NCI-H226 (cell line): ENCODE measurements at places on chromosomes 2 and 18.

GRCh38 chr2:156625360-156626170 lies 189.4 kb downstream of the GPD2 start:
- DNase-seq: peak; percentile 3

DNA sequence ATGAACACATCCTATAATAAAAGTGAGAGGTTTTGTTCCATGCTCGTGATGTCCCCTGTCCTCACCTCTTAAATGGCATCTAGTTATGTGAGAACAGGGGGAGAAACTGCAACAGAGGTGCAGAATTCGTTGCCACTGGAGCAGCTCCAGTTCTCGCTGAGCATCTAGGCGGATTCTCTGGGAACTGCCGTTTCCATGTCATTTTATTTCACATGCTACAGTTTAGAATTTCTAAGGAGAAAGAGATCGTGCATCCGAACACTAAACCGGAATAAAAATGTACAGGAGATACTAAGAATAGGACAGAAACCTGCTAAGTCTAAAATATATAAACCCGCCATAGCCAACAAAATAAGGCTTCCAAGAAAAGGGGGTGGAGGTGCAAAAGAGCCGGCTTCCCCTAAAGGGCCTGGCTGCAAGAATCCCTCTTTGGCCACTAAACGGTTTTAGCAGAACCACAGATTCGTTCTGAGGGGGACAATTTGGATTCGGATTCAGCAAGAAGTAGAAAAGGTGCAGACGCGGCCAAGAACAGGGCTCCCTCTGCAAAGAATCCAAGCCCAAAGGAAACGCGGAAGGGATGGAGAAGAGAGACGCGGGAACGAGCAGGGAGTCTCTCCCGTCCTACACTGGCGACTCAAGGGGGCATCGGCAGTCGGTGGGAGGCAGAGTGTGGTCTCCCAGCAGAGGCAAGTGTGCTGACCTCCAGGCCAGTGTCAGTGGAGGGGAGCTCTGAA lies 1.3 kb downstream of the TMEM163 start:
- DNase-seq: no peak

DNA sequence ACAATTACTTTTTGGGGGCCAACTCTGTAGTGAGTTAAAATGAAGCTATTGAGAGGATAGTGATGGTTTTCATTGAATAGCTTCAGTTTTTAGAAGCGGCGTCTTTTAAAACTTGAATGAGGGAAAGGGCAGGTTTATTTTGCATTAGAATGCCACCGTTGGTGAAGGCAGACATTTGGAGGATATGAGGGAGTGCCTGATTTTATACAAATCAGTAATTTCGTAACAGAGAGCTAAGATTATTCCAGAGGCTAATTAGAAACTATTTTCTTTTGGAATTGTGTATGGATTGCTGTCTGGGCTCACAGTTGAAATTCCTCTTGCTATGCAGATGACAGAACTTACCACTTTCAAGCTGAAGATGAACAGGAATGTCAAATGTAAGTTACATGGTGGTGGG lies 67.6 kb downstream of the ITGB1BP1 start:
- no peak for DNase-seq

- DNase-seq: no peak
Measured at GRCh38 chr2:119657466-119658145, 21.4 kb upstream of the TMEM177 start.

- peak; percentile 0 for DNase-seq
Measured at GRCh38 chr2:73992036-73992435, 7.3 kb downstream of the TET3 start.

- DNase-seq: no peak
Measured at GRCh38 chr2:112699984-112700667, 20.7 kb upstream of the NT5DC4 start.

- DNase-seq: no peak
Measured at GRCh38 chr2:6454286-6454990, 411.3 kb downstream of the CMPK2 start.

GRCh38 chr2:65227456-65228262 lies at the start of gene ACTR2:
TSS of gene ACTR2 (plus strand) at chr2:65227831. CDS start at chr2:65227910, 79 bp downstream.
- peak; percentile 94 for DNase-seq

DNA sequence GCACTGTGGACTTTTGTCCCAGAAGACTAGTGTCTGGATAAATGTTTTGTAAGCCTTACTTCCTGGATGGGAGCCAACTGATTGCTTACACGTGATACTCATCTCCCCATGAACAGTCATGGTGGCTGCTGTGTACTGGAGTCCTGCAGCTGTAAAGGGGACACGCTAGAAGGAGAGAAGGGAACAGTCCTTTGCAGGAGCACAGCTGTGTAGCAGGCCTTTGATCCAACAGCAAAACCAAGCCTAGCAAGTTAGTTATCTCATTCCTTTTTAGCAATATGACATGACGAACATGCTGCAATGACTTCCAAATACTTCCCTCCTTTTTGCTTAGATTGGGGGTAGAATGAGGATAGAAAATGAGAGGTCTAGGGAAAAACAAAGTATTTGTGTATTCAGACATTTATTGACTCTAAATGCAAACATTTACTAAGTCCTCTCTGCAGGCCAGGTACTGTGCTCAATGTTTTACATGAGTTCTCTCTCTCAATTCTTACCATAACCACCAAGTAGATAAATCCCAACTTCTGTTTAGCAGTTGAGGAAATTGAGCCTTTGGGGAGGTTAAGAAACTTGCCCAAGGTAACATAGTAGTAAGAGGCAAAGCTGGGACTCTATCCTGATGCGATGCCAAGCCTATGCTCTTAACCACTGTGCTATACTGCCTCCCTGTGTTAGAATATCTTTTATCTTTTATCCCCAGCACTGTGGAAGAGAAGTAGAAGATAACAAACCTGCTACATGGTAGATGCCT lies 55.4 kb upstream of the CD28 start:
- peak; percentile 29 for DNase-seq

- DNase-seq: no peak
Measured at GRCh38 chr2:150476809-150477302, 10.6 kb downstream of the RND3 start.

DNA sequence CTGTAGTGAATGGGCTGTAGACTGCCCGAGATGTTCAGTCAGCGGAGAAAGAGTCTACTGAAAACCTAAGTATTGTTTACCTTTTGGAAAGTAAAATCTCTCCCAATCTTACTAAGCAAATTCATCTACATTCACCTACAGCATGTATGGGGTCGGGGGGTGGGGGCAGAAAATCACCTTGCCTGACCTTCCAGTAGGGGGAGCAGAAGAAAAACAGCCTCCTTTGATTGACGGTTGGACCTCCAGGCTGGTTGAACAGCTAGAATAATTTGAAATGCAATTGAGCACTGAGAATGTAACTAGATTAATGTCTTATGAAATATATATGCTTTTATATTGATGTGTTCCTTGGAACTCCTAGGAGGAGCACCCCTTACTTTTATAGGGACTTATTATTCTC lies 10.0 kb downstream of the LRATD1 start:
- DNase-seq: no peak

DNA sequence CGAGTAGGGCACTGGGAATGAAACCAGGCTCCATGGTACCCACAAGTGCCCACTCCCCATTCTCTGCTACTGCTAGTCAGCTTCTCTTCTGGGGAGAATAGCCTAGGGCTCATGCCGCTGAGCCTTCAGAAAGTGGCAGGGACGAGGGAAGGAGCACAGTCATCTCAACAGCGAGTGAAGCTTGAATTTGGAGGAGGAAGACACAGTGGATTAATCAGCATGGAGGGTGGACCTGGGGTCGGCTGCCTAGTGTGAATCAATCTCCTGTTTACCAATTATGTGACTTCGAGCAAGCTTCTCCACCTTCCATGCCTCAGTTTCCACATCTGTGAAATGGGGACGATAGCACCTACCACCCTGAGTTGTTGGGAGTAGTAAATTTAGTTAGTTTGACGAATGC lies 157.0 kb downstream of the SEPTIN10 start:
- no peak for DNase-seq

DNA sequence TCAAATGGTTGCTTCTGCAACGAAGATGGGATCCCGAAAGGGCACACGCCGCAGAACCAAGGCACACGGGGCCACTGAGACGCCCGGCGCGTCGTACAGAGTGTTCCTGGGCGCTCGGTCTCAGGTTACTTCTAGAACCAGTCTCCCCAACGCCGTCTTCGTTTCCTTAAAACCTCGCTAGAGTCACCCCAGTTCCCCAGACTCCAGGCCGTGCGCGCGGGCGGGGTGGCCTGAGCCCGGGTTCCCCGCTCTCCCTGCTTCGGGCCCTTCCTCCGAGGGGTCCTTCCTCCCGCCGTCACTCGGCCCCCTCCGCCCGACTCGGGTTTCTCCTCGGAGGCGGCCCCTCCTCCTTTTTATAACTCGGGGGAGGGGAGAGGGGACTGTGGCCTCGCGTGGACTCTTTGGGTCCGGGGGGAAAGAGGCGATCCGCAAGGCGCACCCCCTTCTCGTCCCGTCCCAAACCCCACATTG lies 774 bp upstream of the FZD7 start:
- no peak for DNase-seq

DNA sequence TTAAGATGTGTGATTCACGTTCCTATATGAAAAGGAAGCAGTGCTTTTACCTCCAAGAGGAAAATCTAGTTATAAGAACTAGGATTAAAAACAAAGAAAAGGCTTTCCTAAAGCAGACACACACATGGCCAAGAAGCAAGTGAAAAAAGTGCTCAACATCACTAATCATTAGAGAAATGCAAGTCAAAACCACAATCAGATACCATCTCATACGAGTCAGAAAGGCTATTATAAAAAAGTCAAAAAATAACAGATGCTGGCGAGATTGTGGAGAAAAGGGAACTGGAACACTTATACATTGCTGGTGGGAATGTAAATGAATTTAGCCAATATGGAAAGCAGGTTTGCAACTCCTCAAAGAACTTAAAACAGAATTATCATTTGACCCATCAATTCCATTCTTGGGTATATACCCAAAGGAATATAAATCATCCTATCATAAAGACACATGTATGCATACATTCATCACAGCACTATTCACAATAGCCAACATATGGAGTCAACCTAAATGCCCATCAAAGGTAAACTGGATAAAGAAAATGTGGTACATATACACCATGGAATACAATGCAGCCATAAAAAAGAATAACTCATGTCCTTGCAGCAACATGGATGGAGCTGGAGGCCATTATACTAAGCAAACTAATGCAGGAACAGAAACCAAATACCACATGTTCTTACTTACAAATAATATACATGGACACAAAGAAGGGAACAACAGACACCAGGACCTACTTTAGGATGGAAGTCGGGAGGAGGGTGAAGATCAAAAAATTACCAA lies 285.3 kb downstream of the RAD51AP2 start:
- no peak for DNase-seq

DNA sequence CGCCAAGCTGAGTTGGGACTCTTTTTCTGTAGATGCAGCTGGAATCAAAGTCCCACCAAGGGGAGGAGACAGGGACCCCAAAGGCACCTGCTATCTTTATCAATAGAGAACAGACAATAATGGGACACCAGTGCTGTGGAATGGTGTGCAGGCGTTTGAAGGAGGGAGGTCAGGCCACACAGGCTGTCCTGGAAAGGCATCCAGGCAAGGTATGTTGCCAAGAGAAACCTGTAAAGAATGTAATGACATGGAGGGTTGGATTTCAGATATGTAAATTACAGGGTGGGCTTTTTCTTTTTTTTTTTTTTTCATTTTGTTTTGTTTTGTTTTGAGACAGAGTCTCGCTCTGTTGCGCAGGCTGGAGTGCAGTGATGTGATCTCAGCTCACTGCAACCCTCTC lies 9.7 kb upstream of the NMUR1 start:
- no peak for DNase-seq

GRCh38 chr2:239769554-239770245 lies 255.4 kb downstream of the NDUFA10 start:
- DNase-seq: no peak

DNA sequence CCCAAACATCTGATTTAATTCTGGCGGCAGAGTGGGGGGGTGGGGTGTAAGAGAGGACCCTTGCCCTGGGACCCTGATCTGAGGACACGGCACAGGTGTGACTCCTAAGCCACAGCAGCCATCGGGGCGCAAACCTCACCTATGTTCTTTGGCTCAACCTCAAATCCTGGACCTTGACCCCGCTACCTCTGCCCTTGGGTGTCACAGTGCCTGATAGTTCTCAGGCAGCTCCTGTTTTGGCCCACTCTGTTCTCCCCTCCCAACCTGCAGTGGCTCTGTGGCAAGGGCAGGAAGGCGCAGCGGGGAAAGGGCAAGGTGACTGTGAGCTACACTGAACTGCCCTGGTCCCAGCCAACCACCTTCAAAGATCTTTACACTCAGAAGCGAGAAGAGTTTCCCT lies 152.8 kb downstream of the L3MBTL4 start:
- DNase-seq: no peak

GRCh38 chr2:182372661-182373060 lies 54.2 kb downstream of the PDE1A start:
- DNase-seq: peak; percentile 87

- peak; percentile 51 for DNase-seq
Measured at GRCh38 chr2:44759823-44760222, 181.7 kb upstream of the SIX3 start.

DNA sequence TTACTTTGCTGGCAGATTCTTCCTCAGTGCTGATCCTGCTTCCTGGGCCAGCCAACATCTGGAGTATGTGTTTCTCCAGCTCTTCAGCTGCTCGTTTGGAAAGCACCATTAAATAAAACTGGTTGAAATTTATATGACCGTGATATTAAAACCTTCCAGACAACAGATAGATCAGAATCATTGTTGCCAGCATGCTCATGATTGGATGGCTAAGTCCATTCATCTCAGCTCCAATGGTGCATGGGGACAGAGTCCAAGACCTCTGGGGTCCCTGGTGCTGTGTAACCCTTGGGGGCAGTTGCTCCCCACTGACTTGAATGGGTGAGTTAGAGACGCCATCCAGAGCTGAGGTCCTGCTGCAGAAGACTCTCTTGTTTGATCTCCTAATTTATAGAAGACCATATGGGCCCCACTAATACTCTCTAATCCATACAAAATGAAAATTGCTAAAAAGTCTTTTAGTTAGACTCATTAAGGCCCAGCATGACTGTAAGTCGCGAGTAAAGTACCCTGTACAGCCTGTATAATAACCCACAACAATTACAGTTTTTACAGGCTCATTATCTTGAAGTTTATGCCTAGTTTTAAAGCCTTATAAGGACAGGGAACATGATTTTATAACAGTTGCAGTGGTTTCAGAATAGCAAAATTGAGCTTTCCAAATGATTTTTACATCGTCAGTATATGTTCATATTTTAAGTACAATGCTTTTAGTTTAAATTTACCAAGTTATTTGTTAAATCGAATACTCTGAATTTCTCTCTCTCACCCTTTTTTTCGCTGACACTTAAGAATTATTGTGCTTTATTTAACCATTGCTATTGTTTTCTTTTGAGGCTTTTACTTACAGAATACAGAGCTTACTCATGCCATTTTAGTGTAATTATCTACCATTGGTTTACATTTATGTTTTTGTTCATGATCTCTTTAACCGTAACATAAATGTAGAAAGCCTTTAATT lies 60.0 kb downstream of the CABLES1 start:
- DNase-seq: no peak

- DNase-seq: no peak
Measured at GRCh38 chr2:105795575-105795934, 50.8 kb downstream of the NCK2 start.

GRCh38 chr2:121089166-121089510 lies 195.9 kb downstream of the TFCP2L1 start:
- no peak for DNase-seq

GRCh38 chr2:84919885-84920580 lies 14.6 kb downstream of the TMSB10 start:
- peak; percentile 90 for DNase-seq

GRCh38 chr2:225004597-225004996 lies 37.7 kb downstream of the DOCK10 start:
- peak; percentile 9 for DNase-seq
